Stimulated activated CD8-positive, alpha-beta memory T cell treated with anti-CD3 and anti-CD28 coated beads, Interleukin-7, amount 100 ng/mL, for 24 hours (primary cell): ENCODE measurements at places on chromosomes 1 and 21.

DNA sequence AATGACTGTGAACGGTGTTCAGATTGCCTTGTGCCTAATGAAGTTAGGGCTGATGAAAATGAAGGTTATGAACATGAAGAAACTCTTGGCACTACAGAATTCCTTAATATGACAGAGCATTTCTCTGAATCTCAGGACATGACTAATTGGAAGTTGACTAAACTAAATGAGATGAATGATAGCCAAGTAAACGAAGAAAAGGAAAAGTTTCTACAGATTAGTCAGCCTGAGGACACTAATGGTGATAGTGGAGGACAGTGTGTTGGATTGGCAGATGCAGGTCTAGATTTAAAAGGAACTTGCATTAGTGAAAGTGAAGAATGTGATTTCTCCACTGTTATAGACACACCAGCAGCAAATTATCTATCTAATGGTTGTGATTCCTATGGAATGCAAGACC, 96.6 kb downstream of the ZFYVE9 start:
- no peak for DNase-seq

- no peak for DNase-seq
Measured at GRCh38 chr1:34380526-34381124, 203.9 kb downstream of the C1orf94 start.

DNA sequence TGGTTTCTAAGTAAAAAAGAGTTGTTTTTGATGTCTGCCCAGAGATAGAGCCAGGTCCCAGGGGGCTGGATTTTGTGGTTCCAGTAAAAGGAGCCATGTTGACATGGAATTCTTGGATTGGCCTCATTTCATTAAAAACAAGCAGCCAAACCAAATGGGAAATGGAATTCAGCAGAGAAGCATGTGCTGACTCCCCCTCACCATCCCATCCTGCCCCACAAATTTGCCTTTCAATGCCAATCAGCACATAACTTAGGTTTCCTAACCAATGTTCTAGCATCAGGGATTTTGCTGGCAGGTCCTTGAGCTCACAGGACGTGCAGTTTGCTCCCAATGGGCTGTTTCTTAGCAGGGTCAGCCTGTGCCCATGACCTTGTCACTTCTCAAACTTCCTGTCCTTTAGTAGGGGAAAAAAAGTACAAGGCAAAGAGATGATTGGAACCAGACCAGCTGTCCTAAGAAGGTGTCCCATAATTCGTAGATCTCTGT, 101.5 kb upstream of the GADD45A start:
- no peak for DNase-seq

GRCh38 chr1:104248385-104248784, 498.7 kb downstream of the AMY1C start:
- no peak for DNase-seq

DNA sequence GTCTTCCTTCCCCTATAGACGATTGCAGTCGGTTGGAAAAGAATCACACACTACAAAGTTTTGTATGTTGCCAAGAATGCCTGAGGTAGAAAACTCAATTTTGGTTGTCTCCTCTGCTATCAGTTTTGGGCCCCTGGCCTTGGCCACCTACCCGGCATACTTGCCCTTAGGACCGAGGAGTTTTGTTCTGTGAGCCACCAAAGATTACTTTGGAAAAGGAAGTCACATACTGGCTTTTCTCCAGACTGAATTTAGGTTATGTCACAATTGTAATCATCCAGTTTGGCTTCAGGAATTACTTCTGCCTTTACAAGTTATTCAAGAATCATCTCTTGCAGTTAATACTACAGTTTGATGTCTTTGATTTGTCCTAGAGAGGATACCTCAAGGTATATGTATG, 71.4 kb downstream of the RGL1 start:
- no peak for DNase-seq

DNA sequence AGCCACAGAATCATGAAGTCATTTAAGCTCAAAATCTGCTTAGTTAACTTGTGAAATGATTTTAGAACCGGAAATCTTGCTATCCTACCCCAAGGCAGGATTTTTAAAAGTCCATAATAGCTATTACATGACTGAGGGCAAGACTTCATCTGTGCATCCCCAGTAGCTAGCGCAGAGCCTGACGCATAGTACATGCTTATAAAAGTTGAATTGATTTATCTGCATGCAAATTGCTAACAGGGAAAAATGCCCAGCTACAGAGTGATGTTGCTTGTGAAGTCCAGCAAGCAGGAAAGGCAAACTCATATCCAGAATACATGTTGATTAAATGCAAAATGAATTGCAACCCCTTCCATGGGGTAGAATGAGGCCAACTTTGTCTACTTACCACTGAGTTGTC, 8.1 kb upstream of the MAP1LC3C start:
- no peak for DNase-seq

DNA sequence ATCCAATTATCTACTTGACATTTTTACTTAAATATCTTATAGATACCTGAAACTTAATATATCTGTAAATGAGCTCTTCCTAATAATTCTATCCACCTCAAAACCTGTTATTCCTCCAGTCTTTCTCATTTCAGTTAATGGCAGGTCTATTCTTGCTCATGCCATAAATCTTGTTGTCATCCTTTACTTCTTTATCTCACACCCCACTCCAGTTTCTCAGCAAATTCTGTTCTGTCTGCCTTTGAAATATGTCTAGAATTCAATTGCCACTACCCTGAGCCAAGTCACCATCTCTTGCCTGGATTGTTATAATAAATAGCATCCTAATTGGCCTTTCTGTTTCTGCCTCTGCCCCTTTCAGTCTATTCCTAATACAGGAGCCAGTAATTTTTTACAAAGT, 105.8 kb downstream of the MAN1A2 start:
- no peak for DNase-seq

GRCh38 chr1:31689854-31690253, 14.0 kb downstream of the COL16A1 start:
- DNase-seq: no peak
